ENCODE measurements at places on chromosomes 11 and 22. TPM values are rescaled to one million over a fixed set of nuclear protein-coding genes. Genes with fewer than 3 reads are reported as not detected.

SH3BP1 gene
- total RNA-seq = 275 TPM

GRM5 gene
- total RNA-seq = not detected

MEN1 gene
- 42.1 TPM for total RNA-seq

CD248 gene
- 16.8 TPM for total RNA-seq

EML3 gene
- 133 TPM for total RNA-seq

FREY1 gene
- 1.5 TPM for total RNA-seq

DNA sequence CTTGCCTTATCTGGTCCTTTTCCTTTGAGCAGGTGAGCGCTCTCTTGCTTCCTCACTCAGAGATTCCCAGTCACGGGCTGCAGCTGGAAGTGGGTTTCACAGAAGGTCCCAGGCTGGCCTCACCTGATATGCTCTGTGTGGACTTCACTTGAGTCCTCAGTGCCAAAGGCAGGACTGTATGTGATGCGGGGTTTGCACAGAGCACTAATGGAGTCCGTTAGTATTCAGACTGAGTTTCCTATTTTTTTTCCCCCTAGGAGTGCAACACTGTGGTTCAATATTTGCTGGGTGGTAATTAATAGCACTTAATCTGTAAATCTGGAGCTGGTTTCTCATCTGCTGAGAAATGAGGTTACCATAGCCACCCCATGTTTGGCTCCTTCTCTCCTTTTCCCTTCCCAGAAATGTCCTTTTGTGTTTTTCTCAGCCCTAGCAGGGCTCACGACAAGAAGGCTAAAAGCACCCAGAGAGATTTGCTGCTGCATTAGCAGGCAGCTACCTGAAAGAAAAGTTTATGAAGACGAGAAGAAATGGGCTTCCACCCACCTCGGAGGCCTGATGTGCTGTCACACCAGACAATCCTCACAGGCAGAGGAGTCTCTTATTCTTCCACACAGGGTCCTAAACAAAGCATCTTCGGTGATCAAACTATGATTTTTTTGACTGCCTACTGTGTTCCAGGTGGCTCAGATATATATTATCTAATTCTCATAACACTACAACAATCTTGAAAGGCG, 262.1 kb downstream of the KIRREL3 start:
- DNase-seq = no peak

DNA sequence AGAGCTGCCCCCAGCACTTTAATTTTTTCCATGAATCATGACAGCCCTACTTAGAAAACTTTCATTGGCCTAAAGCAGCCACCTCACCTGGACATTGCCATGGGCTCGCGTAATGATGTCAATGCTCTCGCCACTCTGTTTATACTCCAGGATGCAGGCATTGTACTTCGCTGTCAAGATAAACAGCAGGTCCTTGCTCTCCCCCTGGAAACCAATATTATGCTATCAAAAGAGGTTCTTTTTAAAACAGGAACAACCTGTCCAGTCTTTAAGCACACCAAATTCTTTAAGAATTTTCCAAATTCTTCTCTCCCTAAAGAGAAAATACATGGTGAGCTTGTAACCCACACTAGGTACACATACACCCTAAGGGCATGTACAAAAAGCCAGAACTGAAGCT, 3.0 kb downstream of the DDB1 start:
- DNase-seq = no peak
